ENCODE measurements at places on chromosomes 5 and 9.

DNA sequence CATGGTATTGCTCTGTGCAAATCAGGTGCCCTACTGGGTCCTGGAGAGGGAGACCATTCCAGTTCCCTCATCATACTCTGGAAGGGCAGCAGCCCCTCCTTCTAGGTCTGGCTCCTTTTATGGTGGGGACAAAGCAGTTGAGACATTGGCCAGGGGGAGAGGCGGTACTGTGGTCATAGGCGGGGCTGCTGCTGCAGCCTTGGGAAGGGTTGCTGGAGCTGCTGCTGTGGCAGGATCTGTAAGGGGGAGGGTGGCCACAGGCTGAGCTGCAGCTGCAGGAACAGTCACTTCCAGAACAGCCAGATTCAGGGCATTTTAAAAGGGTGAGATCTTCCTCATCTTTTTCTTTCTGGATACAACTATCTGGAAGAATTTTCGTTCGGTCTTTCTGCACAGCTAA, 233.0 kb upstream of the SGCD start:
- DNase-seq = peak; percentile 13

GRCh38 chr5:14574891-14575508, 6.6 kb upstream of the OTULINL start:
- DNase-seq = peak; percentile 88

- no peak for DNase-seq
These were observed 340.7 kb downstream of the TLE4 start for GRCh38 chr9:79912318-79913070.

DNA sequence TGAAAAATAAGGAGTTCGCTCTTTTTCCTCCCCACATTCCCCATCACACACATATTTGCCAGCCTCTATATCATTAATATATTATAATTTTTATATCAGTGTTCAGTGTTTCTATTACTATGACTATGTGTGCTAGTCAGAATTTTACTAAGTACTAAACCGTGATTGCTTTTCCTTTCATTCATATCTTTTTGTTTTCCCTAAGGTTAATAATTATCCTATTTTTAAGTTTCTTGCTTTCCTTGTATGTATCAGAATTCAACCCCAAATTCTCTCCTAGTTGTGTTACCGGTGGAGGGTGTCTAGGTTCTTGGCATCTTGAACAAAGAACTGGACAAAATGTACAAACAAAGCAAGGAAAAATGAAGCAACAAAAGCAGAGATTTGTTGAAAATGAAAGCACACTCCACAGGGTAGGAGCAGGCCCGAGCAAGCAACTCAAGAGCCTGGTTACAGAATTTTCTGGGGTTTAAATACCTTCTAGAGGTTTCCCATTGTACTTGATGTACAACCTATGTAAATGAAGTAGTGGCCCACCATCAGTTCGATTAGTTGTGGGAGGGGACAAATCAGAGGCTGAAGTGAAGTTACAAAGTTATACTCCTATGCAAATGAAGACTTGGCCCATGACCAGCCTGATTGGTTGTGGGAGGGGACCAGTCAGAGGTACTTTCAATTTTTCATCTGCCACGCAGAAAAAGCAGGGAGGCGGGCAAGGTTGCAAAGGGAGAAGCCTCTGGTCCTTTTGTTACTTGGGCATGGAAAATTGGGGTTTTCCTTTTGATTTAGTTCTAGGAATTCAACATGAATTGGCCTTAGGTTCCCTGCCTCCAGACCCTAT, 43.8 kb downstream of the KIAA1191 start:
- DNase-seq = no peak

DNA sequence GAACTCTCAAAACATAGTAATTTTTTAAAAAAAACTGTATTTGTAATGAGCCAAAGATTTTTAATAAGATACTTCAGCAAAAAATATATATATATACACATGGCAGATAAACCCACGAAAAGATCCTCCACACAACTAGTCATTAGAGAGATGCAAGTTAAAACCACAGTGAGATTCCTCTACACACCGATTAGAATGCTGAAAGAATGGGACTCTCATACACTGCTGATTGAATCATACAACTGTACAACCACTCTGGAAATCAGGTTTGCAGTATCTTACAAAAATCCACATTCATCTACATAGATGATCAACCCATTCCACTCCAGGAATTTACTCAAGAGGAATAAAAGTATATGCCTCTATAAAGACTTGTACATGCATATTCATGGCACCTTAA, 43.7 kb downstream of the RASEF start:
- no peak for DNase-seq

GRCh38 chr5:6905423-6905822, 192.2 kb downstream of the TENT4A start:
- DNase-seq = peak; percentile 70

DNA sequence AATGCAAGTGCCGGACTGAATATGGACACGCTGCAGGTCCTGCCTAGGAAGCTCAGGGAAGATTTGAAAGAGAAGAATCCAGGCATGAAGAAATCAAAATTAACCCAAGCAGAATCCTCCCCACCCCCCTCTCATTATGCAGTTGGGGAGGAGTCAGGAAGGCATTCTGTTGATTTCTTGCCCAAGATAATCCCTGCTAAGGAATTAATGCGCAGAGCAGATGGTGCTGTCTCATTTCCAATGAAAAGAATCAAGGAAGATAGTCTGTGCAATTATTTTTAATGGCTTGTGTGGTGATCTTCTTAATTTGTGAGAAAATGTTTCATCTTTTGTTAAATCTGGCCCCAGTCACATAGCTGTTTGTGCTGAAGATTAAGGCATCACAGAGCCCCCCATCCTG, 145.0 kb downstream of the ZNF462 start:
- DNase-seq = peak; percentile 98

DNA sequence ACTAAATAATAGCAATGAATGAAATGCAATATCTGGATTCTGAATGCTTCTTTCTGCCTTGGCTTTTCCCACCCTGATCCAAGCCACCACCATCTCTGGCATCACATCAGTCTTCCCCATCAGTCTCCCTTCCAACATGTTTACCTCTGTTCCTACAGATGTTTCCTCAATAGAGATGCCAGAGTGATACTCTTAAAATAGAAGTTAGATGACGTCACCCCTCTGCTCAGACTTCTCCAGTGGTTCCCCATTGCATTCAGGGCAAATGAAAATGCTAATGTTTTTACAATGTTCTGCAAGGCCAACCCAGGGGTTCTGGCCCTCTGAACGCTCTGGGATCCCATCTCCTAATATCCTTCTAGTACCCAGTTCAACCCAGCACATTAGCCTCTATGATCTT, 305.8 kb downstream of the TRIM32 start:
- DNase-seq = no peak

GRCh38 chr9:93929231-93929630, 25.9 kb downstream of the BARX1 start:
- DNase-seq = no peak

DNA sequence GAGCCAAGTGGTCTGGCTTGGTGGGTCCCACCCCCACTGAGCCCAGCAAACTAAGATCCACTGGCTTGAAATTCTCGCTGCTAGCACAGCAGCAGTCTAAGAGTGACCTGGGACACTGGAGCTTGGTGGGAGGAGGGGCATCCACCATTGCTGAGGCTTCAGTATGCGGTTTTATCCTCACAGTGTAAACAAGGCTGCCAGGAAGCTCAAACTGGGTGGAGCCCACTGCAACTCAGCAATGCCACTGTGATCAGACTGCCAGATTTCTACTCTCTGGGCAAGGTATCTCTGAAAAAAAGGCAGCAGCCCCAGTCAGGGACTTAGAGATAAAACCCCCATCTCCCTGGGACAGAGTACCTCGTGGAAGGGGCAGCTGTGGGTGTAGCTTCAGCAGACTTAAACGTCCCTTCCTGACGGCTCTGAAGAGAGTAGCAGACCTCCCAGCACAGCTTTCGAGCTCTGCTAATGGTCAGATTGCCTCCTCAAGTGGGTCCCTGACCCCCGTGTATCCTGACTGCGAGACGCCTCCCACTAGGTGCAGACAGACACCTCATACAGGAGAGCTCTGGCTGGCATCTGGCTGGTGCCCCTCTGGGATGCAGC, 18.2 kb upstream of the STK32A start:
- DNase-seq = no peak

DNA sequence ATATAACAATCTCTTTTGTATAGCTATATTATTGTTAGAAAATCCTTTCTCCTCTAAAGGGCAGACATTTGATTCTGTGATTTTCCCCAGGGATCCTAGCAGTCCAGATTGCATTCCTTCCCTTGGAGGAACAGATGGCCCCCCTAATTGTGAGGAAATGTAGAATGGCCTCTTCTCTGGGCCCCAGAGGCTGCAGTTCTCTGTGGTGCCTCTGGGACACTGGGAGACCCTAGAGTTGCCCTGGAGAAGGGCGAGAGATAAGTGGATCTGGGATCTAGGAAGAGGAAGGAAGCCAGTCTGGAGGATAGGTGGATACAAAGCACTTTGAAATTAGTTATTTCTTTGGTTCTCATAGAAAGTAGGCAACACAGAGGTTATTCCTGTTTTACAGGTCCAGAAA, 1.9 kb upstream of the HINT2 start:
- peak; percentile 87 for DNase-seq

DNA sequence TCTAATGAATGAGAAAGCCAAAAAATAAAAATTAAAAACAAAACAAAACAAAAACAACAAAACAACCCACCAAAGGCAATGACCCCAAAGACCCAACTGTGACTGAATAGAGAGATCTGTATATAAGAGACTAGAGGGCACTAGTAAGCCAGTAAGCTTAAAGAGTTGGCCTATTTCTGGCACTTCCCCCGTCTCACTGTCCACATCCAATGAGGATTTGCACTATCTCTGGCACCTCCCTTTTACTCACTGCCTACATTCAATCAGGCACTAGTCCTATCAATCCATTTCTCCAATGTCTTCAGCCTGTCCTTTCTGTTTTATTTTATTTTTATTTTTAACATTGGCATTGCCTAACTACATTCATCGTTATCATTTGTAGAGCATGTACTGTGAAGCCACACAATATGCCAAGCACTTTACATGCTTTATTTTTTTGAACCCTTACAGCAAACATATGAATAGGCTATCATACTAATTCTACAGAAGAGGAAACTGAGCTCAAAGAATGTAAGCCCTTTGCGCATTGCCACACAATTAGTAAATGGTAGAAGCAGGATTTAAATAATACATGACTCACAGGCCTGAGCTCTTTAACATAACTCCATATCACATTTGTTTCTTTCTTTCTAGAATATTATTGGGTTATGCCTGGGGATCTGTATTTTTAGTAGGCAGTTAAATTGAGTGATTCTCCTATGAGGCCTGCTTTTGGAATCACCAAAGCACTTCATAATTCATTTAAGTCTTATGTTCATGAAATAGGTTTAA, 70.0 kb downstream of the C6 start:
- DNase-seq = no peak

DNA sequence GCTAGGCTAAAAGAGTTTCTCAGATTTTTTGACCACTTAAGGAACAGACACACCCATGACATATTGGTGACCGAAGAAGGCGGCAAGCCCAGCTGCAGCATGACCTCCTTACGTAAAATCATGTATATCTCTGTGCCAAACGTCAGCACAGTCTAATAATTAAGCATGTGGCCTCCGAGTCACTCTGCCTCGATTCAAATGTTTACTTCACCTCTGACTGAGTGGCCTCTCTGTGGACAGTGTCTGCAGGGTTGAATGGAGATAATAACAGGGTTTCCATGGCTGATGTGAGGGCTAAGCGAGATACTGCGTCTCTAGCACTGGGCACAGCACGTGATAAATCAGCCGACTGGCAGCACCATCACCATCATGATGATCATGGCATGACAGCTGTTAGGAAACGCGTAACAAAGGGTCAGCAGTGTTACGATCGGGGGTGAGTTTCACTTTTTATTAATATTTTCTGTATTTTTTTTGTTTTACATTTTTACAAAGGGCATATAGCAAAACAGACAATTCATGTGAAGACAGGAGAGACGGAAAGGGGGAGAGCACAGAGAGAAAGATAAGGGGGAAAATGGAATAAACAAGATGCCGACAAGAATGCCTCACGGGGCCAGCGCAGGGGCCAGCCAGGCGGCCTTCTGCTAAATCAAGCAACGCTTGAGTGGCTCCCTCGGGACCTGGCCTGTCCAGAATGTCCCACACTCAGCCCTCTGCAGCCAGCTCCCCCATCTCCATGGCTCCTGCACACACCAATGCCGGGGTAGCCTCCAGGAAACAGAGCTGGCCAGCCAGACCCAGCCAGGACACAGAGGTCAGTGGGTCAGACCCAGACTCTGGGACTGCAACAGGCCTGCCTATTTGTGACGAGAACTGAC, 60.3 kb downstream of the ADAMTS2 start:
- DNase-seq = no peak

GRCh38 chr9:97363661-97364299, 48.1 kb upstream of the TDRD7 start:
- DNase-seq = no peak

DNA sequence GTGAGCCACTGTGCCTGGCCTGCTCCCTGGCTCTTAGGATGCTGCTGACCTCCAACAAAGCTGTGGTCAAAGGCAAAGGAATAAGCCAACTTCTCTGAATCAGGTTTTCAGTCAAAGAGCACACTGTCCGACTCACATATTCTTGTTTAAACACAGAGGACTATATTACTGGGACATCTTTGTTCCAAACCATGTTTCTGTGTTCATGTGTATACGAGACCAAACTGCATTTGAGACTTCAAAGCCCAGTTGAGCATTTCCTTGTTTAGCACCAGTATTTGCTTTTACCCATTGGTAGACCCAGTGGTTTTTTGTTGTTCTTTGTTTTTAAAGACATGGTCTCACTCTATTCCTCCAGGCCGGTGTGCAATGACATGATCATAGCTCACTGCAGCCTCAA, 100.2 kb downstream of the SCAI start:
- DNase-seq = no peak

GRCh38 chr5:25128606-25129005, 483.8 kb upstream of the CDH10 start:
- DNase-seq = no peak

GRCh38 chr5:178449163-178450070, 140.8 kb downstream of the COL23A1 start:
- DNase-seq = no peak

GRCh38 chr5:33994845-33995244, 10.4 kb upstream of the SLC45A2 start:
- DNase-seq = no peak

- peak; percentile 55 for DNase-seq
These were observed 451.3 kb downstream of the SEMA5A start for GRCh38 chr5:9094582-9094981.

GRCh38 chr5:79986260-79986659, 4.8 kb downstream of the MTX3 start:
- no peak for DNase-seq

- no peak for DNase-seq
These were observed at the start of gene FLT4 for GRCh38 chr5:180649297-180650039. FLT4 (minus strand) TSS chr5:180649600; CDS start chr5:180649545, 55 bp downstream.

- no peak for DNase-seq
These were observed 103.2 kb downstream of the KLF4 start for GRCh38 chr9:107386396-107386795.

DNA sequence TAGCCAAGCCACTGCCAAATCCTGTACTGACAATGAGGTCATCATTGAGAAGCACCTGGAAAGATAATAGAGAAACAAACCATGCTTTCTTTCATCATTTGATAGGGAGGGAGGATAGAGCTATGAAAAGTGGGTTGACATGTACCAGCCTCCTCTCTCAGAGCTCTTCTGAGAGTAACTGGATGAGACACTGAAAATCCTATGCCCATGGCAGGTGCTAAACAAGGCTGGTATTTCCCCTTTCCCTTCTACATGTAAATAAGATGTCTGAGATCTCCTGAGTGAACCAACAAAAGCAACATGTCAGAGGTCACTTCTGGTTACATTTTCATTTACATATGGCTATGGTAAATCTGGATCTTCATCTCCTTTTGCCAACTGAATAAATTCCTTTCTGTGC, 45.3 kb upstream of the TRAF1 start:
- no peak for DNase-seq

Measured in NCI-H82 (cell line).